Muscle of leg (tissue), 16 donors: ENCODE measurements at places on chromosomes 7 and 10. TPM values are rescaled to one million over a fixed set of nuclear protein-coding genes. Genes with fewer than 3 reads are reported as not detected.

Gene NUTM2D
- total RNA-seq, result 5.7 TPM

DNA sequence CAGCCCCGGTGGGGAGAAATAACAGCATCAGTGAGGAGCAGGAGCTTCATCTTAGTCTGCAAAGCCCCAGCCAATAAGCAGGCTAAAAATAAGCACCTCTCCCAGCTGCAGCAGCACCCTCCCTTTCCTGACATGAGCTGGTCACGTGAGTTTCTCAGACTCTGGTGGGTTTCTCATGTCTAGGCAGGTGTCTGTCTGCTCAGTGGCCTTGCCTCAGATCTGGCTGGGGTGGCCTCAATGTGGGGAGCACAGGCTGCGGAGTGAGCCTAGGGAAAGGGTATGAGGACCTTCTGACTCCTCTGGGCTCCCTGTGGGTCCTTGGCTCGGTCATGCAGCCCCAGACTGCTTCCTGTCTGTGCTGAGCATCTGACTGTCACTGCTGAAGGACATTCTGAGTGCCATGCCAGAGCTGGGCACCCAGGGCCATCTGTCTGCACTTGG is 81.6 kb upstream of the LRRC4 start:
- no peak for DNase-seq
- H3K27ac ChIP-seq, result no peak overlapping the region
- peaks cover 7% of the 10 kb centered on the region for H3K4me1 ChIP-seq
- H3K27me3 ChIP-seq, result peaks cover 19% of the 10 kb centered on the region
- no peaks in the 10 kb centered on the region for H3K36me3 ChIP-seq

- H3K36me3 ChIP-seq, result no peaks in the 10 kb centered on the region
- H3K4me3 ChIP-seq, result no peak overlapping the region
- peaks cover 4% of the 10 kb centered on the region for H3K4me1 ChIP-seq
- no peak for DNase-seq
Measured at GRCh38 chr7:127937066-127937680, 94.1 kb downstream of the LRRC4 start.

DNA sequence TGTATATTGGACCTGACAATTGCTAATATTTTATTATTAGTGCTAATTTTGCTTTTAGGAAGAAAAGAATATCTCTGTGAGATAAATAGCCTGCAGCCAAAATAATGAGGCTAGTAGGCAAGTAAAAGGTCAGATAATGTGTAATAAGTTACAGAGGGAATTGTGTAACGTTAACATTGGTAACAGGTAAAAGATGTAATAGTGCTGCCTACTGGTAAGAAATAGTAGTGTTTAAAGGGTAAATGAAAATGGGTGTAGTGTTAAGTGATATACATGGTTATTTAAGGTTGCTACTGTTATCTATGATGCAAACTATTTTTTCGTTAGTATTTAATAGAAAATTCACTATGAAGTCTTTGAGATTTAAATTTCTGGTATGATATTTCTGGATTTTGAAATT is 9.2 kb upstream of the FOXP2 start:
- H3K27me3 ChIP-seq, result no peaks in the 10 kb centered on the region
- H3K4me3 ChIP-seq, result no peak overlapping the region
- H3K36me3 ChIP-seq, result no peaks in the 10 kb centered on the region
- no peaks in the 10 kb centered on the region for H3K4me1 ChIP-seq
- no peak for DNase-seq
- no peak overlapping the region for H3K27ac ChIP-seq

GRCh38 chr7:19269301-19269700 is 124.1 kb upstream of the FERD3L start:
- H3K27me3 ChIP-seq, result no peaks in the 10 kb centered on the region
- DNase-seq, result no peak
- no peaks in the 10 kb centered on the region for H3K36me3 ChIP-seq
- H3K27ac ChIP-seq, result no peak overlapping the region

- H3K36me3 ChIP-seq, result no peaks in the 10 kb centered on the region
- peaks cover 7% of the 10 kb centered on the region for H3K4me1 ChIP-seq
- DNase-seq, result no peak
- H3K27ac ChIP-seq, result no peak overlapping the region
Measured at GRCh38 chr10:132021504-132022143, 39.9 kb upstream of the BNIP3 start.

DNA sequence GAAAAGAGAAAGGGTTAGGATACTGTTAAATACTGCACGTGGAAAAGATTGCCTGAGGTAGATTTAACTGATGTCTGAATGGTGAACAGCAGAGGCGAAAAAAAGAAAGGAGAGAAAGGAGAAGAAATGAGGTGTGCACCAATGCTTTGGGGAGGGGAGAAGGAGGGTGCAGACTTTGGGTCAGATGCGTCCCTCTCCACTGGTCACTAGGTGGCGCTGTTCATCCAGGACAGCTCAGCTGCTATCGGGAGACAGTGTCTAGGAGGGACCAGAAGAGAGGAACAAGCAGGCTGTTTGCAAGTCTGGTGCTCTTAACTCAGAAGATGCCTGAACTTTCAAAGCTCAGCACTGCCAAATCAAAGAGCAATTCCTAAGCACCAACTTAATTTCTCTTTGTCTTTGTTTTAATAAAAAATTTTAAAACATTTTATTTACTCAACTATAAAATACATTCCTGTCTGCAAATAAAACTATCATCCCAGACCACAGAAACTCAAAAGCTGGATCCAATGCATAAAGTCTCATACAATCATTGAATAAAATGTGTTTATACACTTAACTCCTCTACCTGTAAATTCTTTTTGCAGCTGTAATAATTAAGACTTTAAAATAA is 83.9 kb upstream of the PDLIM1 start:
- no peaks in the 10 kb centered on the region for H3K27me3 ChIP-seq
- peak; percentile 83 for DNase-seq
- H3K36me3 ChIP-seq, result peaks cover 9% of the 10 kb centered on the region
- H3K27ac ChIP-seq, result no peak overlapping the region
- no peak overlapping the region for H3K4me3 ChIP-seq
- no peaks in the 10 kb centered on the region for H3K4me1 ChIP-seq
